Peyer's patch (tissue), 4 donors: ENCODE measurements at places on chromosomes 4 and X.

- no peaks in the 10 kb centered on the region for H3K36me3 ChIP-seq
- no peaks in the 10 kb centered on the region for H3K4me1 ChIP-seq
- DNase-seq: no peak
- no peaks in the 10 kb centered on the region for H3K27me3 ChIP-seq
Observed at GRCh38 chr4:7797330-7797729, 142.3 kb downstream of the AFAP1 start.

DNA sequence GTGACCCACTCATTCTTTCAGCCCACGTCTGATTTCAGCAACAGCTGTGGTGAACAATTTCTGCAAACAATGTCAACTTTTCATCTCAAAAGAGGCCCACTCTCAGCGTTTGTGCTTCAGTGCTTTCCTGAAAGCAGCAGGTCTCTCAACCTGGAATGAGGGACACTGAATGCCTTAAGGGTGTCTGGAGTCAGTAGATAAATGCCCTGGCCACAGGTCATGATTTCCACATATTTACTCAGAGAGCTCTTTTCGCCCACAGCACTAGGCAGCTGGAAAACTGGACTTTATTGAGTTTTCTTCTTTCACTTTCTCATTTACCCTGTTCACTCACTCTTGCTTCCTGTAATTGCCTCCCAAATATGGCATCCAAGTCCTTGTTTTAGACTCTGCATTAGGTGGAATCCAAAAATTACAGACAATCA lies 52.8 kb downstream of the NPFFR2 start:
- DNase-seq: no peak
- no peaks in the 10 kb centered on the region for H3K27me3 ChIP-seq
- no peaks in the 10 kb centered on the region for H3K4me1 ChIP-seq
- no peak overlapping the region for H3K4me3 ChIP-seq
- H3K36me3 ChIP-seq: no peaks in the 10 kb centered on the region

GRCh38 chr4:189062047-189062820 lies 878.4 kb upstream of the FRG1 start:
- H3K36me3 ChIP-seq: no peaks in the 10 kb centered on the region
- no peaks in the 10 kb centered on the region for H3K27me3 ChIP-seq
- no peak overlapping the region for H3K27ac ChIP-seq
- no peak overlapping the region for H3K4me3 ChIP-seq

DNA sequence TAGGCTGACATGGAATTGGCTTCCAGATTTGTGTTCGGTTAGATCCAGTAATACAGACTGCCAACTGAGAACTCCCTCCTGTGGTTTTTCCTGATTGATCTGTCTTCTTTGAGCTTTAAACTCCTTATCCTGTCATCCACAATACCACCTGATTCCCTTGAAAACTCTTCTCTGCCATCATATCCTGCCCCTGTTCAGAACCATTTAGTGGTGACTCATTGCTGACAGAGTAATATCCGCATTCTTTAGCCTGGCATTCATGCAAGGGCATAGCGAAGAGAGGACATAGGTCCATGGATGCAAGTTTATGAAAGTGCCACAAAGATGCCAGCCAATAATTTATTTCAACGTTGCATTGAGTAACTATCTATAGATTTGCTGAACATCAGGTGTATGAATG lies 76.6 kb downstream of the ITIH6 start:
- H3K27ac ChIP-seq: no peak overlapping the region
- no peak overlapping the region for H3K4me3 ChIP-seq
- no peaks in the 10 kb centered on the region for H3K36me3 ChIP-seq
- no peak for DNase-seq

- no peak for DNase-seq
- no peaks in the 10 kb centered on the region for H3K36me3 ChIP-seq
- no peak overlapping the region for H3K27ac ChIP-seq
- no peak overlapping the region for H3K4me3 ChIP-seq
- no peaks in the 10 kb centered on the region for H3K27me3 ChIP-seq
Observed at GRCh38 chrX:99421796-99422195, 988.3 kb downstream of the PCDH19 start.

- no peak for DNase-seq
- no peak overlapping the region for H3K27ac ChIP-seq
- H3K27me3 ChIP-seq: no peaks in the 10 kb centered on the region
- no peaks in the 10 kb centered on the region for H3K36me3 ChIP-seq
- H3K4me3 ChIP-seq: no peak overlapping the region
Observed at GRCh38 chr4:70515367-70516250, 2.8 kb upstream of the AMTN start.
